Activated T-cell treated with anti-CD3 and anti-CD28 coated beads for 48 hours (primary cell): ENCODE measurements at places on chromosomes 6 and 20.

DNA sequence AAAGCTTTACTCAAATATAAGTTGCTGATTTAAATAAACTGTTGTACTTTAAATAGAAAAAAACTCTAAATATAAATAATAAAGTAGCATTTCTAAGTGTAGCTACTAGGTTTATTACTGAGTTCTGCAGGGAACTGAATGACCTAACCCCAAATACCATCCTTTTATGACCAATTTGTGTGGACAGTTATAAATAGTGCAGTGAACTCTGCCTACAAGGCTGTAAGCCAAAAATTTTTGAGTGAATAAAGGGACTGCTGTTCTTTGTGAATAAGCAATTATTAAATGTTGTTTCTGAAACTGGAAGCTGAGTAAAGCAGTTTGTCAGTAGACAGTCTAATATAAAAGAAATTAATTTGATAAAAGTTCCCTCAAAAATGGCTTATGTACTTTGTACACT is 90.8 kb upstream of the ELOVL5 start:
- DNase-seq, result no peak

DNA sequence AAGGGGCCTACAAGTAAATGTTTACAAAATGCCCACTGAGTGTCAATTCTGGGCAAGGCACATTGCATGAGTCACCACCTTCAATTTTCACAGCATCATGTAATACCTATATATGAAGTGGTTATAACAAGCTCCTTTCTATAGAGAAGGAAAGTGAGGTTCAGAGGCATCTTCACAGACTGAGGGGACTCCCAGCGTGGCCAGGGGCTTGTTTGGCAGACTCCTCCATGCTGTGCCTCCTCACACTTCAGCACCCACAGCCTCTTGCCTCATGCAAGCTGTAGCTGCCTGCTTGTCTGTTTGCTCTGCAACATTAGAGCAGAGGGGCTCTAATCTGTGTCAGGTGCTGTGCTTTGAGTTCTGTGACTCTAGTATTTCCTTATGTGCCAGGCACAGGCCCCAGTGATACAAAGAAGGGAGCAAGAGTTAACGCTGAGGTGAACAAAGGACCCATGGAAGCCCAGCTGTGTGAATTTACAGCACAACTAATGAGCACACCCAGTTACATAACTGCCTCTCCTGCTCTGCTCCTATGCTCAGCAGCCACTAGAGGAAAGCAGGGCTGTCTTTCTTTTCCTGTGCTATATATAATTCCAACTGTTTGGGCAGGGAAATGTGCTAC is 72.3 kb downstream of the ZHX3 start:
- no peak for DNase-seq

- no peak for DNase-seq
Observed at GRCh38 chr20:32470025-32470861, 112.1 kb downstream of the ASXL1 start.

GRCh38 chr20:50555662-50556061 is 45.5 kb downstream of the PTPN1 start:
- no peak for DNase-seq

DNA sequence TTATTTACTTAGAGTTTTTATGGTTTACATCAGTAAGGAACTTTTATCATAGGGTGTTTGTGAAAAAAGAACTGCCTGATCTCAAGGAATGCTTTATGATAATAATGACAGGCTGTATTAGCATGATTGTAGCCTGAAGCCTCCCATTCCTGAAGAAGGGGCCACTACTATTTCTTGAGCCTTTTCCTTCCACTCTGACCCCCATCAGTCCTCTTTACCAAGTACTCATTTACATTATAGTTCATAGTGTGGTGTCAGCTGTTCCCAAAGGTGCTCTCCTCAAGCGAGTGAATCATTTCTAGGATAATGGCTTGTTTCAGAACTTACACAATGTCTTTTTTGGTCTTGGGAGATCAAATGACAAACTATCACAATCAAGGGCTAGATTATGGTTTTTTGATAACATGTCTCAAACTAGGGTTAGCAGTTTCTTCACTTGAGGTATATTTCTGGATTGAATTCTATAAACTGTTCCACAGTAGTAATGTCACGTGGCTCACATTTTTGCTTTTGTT is 283.6 kb downstream of the CDKAL1 start:
- no peak for DNase-seq

DNA sequence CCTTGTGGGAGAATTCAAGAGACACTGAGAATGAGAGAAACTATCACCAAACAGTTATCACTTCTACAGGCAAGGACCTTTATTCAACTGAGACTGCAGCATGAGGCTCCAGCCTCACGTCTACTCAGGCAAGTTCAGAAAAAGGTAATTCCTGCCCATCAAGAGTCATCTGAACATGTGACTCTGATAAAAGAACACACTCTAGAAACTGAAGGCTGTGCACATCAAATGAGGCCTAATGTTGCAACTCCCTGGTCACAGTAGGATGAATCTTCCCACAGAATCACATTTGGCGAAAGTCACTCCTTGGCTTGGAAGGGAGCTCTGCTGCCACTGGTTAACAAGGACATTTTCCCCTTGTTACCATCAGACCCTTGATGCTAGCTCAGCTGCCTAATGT is 71.2 kb upstream of the EMILIN3 start:
- DNase-seq, result no peak

DNA sequence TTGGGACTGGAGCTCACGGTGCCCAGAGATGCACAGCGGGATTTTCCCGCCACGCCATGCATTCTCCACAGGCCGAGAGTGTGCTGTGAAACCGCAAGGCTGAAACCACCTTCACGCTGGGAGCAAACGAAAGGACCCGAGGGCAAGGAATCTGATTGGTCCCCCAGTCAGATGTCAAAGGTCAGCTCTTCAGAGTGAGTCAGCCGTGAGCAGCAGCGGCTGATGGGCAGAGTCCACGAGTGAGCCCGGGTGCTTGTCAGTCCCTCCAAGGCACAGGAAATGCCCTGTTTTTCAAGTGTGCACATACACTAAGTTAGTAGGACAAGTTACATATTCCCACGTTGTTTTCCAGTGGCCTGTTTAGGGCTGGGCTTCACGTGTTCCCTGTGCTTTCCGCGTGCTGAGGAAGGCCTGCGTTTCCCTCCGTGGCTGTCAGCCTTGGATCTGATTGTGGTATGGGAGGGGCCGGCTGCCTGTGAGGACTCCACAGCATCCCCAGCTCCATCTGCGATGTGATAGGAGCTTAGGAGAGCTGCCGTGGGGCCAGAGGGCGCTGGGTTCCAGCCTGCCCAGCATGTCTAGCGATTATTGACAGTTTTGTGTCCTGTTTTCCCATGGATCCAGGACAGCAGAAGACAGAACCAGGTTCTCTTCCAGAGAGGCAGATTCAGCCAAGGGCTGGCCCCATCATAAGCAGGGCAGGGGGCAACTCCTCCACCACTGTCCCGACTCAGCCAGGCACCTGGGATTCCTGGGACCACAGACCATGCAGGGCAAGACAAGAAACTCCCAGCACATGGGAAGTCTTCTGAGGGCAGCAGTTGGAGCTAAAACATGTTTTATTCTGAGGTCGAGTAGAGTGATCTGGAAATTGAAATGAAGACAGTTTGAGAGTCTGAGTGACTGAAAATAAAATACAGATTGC is 38.2 kb upstream of the FRMD1 start:
- no peak for DNase-seq

GRCh38 chr6:141988954-141989705 is 143.6 kb upstream of the GJE1 start:
- DNase-seq, result peak; percentile 7

DNA sequence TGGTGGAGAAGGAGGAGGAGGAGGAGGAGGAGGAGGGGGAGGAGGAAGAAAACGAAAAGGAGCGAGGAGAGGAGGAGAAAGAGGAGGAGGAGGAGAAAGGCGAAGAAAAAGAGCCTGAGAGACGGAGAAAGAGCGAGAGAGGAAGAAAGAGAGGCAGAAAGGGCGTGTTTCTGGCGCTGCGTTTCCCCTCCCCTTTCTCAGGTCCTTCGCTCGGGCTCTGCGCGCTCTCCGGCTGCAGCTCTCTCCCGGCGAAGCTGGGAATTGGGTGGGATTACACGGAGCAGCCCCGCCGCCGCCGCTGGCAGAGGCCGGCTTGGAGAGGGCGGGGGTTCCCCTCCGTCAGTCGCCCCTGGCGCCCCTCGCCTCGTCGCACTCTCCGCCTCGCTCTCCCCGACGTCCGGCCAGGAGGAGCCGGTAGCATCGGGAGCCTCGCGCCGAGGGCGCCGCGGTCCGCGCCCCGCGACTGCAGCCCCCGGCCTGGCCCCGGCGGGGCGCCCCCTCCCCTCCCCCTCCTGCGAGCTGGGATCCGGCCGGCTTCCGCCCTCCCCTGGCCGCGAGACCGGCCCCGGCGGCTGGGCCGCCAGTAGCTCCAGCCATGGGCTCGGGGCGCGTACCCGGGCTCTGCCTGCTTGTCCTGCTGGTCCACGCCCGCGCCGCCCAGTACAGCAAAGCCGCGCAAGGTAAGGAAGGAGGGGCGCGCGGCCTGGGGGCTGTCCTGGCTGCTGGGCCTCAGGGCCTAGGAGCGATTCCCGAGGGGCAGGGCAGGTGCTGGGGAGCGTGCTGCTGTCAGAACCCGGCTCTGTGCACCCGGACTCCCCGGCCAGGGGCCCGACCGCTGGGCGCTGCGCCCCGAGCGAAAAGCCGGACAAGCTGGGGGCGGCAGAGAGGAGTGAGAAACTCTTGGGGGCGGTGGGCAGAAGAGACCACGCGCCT is at the start of gene SCUBE3:
TSS of gene SCUBE3 (plus strand) at position 133 of the 933 bp plus-strand sequence. CDS start at position 596, 463 bp downstream.
- DNase-seq, result no peak

DNA sequence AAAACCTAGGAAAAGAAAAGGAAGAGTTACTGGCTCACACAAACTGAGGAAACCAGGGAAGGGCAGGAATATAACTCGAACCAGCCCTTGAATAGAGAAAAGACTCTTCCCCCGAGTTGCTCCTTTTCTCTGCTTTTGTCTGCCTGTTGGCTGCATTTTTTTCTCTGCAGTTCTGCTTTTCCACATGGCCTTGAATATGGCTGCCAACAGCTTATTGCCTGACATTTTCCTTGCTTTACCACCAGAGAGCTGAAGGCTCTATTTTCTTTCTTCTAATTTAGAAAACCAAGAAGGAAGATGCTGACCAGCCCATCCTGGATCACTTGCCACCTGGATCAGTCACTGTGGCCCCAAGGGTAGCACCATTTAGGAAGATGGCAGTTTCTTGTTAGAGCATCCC is 164.8 kb upstream of the MAN1A1 start:
- DNase-seq, result no peak

DNA sequence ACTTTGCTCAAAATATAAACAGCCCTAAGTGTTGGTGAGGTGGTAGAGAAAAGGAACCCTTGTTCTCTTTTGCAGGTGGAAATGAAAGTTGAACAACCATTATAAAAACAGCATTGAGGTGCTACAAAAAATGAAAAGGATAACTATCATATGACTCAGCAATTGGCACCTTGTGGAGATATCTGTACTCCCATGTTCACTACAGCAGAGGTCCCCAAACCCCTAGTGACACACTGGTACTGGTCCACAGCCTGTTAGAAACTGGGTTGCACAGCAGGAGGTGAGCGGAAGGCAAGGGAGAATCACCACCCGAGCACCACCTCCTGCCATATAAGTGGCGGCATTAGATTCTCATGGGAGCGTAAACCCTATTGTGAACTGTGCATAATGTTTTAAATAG is 267.4 kb upstream of the THEMIS start:
- no peak for DNase-seq
